ENCODE measurements at places on chromosomes 11 and 22. TPM values are rescaled to one million over a fixed set of nuclear protein-coding genes. Genes with fewer than 3 reads are reported as not detected.

DNA sequence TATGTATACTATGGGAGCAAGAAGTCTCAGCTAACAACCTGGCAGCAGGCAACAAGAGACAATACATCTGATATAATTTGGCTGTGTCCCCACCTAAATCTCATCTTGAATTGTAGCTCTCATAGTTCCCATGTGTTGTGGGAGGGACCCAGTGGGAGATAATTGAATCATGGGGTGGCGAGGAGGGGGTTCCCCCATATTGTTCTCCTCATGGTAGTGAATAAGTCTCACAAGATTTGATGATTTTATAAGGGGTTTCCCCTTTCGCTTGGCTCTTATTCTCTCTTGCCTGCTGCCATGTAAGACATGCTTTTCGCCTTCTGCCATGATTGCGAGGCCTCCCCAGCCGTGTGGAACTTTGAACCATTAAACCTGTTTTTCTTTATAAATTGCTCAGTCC is 6.2 kb downstream of the DNAJC24 start:
- peaks cover 3% of the 10 kb centered on the region for H3K4me1 ChIP-seq
- DNase-seq: no peak
- no peak overlapping the region for H3K4me3 ChIP-seq
- no peaks in the 10 kb centered on the region for H3K27me3 ChIP-seq
- H3K36me3 ChIP-seq: peaks cover 15% of the 10 kb centered on the region
- H3K27ac ChIP-seq: no peak overlapping the region

Gene ANAPC15
- polyA plus RNA-seq: 70.7 TPM

Gene PGA5
- polyA plus RNA-seq: not detected

DNA sequence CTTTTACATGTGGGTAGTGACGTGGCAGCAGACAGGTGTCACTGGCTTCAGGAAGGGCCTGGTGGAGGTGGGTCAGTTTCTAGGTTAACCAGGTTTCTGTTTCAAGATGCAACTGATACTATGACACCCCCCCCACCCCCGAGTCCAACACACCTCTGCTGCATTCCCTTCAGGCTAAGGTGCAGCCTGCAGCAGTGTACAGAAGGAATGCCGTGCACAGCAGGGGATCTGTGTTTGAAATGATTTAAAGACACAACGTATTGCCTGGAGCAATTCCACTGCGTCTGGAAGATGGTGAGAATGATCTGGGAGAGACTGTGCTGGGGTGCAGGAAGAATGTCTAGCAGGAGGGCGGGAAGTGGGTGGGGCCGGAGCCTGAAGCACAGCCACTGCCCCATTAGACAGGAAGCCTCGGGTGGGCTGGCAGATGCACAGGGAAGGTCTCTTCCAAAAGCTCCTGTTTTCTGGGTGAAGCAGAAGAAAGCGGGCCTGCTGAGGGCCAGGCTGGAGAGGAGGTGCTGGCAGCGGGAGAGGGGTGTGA is 11.9 kb upstream of the TESMIN start:
- no peaks in the 10 kb centered on the region for H3K27me3 ChIP-seq
- DNase-seq: no peak
- H3K27ac ChIP-seq: no peak overlapping the region
- H3K4me3 ChIP-seq: no peak overlapping the region
- no peaks in the 10 kb centered on the region for H3K4me1 ChIP-seq

Gene TRPC6
- polyA plus RNA-seq: not detected

DNA sequence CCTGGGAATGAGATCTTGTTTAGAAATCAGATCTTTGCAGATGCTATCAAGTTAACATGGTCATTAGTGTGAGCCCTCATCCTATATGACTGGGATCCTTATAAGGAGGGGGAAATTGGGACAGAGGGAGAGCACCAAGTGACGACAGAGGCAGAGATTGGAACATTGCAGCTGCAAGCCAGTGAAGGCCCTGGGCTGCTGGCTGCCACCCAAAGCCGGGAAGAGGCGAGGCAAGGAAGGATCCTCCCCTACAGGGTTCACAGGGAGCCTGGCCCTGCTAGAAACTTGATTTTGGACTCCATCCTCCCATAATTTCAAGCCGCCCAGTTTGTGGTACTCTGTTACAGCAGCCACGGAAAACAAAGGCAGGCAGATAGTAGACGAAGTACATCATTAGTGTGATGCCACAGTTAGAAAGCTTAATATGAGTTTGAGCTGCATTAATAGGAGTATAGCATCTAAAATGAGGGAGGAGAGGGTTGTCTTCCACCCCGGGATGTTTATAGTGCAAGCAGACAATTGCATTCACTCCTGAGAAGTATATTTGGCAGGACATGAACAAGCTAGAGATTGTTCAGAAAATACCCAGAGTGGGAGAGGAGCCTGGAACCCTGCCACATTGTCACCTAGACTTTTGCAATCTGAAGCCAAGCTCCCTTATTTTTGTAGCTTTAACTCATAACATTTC is 56.8 kb upstream of the CLMP start:
- H3K27me3 ChIP-seq: peaks cover 14% of the 10 kb centered on the region
- H3K4me3 ChIP-seq: no peak overlapping the region
- no peak overlapping the region for H3K27ac ChIP-seq
- DNase-seq: no peak
- H3K36me3 ChIP-seq: no peaks in the 10 kb centered on the region

DNA sequence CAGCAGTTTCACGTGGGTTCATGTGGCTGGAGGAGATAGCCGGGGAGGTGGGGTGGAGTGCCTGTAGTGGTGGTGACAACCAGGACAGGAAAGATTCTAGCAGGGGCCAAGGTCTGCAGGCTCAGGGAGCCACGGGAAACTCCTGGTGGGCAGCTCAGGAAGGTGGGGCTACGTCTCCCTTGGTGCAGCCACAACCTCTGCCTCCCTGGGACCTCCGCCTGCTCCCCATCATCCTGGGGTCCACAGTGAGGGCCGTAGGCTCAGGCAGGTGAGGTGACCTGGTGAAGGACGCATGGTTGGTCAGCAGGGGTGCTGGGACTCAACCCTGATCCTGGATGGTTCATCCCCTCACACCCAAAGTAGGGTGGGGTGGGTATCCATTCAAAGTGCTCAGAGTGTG is 524.1 kb downstream of the TBC1D22A start:
- H3K27me3 ChIP-seq: peaks cover 32% of the 10 kb centered on the region
- H3K27ac ChIP-seq: no peak overlapping the region
- DNase-seq: no peak
- H3K4me1 ChIP-seq: no peaks in the 10 kb centered on the region
- no peak overlapping the region for H3K4me3 ChIP-seq
